T1000 (cell line): ENCODE measurements at places on chromosomes 2 and 18.

GRCh38 chr2:16325016-16325975, 340.3 kb downstream of the CYRIA start:
- no peak for DNase-seq

- DNase-seq: no peak
Measured at GRCh38 chr2:163121483-163121882, 282.9 kb upstream of the KCNH7 start.

DNA sequence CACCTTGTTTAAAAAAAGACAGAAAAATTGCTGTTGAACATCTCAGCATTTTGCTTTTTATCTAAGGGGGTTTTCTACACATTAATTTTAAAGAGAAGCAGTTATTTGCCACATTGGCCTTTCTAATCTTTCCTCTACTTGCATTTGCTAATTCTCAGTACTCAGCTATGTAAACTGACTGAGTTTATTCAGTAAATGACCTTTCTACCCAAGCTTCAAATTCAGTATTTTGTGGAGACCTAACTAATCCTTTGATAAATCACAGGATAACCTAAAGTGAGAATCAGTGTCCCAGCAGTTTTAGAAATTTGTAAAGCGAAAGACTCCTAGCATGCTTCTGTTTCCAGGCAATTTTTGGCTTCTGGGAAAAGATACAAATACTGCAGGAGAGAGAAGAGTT, 288.4 kb downstream of the ASXL3 start:
- no peak for DNase-seq

- DNase-seq: no peak
Measured at GRCh38 chr2:191567206-191567605, 110.7 kb upstream of the NABP1 start.

GRCh38 chr2:42921721-42922120, 129.3 kb upstream of the HAAO start:
- no peak for DNase-seq

DNA sequence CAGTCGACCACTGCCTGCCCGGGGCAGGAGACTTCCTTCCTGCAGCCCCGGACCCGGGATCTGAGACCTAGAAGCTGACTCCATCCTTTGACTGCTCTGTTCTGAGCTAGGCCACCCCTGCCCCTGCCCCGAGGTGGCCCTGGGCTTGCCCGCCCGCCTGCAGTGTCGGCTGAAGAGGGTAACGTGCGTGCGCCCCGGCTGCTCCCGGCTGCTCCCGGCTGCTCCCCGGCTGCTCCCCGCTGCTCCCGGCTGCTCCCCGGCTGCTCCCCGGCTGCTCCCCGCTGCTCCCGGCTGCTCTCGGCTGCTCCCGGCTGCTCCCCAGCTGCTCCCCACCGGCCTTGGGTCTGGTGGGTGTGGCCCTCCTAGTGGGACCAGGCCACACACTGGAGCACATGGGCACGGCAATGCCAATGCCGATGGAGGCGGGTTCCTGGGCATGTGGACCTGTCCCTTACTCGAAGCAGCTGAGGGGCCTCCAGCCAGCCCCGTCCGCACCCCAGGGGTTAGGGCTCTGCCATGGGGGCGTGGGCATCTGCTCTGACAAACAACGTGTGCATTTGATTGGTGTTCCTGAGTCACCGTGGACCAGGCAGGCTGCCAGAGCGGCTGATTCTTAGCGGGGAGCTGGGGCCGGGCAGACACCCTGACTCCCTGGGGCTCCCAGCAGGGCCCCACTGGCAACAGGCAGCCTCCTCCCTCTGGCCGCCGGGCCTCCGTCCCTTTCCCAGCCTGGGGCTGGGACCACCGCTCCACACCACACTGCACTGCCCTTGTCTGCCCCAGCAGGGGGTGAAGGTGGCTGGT, 2.0 kb upstream of the GAL3ST2 start:
- DNase-seq: peak; percentile 75

- DNase-seq: no peak
Measured at GRCh38 chr2:154447727-154448418, 250.6 kb upstream of the KCNJ3 start.

- no peak for DNase-seq
Measured at GRCh38 chr2:1606046-1606400, 138.3 kb downstream of the PXDN start.

GRCh38 chr18:80068571-80069272, 34.5 kb downstream of the RBFA start:
- no peak for DNase-seq

GRCh38 chr18:10559553-10560451, 34.0 kb downstream of the NAPG start:
- no peak for DNase-seq

DNA sequence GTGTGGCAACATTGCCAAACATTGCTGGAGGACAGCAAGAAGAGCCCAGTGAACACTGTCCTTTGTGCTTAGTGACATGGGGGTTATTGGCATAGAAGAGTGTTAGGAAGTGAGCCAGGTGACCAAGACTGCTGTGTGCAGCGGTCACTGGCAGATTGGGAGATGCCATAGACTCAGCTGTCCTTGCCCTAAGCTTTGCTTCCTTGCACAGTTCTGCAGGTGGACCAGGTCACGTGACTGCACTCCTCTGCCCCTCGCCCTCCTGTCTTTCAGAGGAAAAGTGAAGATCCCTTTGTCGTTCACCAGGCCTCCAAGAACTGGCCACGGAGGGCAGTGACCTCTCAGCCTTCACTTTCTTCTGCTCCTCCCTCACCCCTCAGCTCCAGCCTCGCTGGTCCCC, 215.6 kb upstream of the SMIM21 start:
- DNase-seq: no peak

DNA sequence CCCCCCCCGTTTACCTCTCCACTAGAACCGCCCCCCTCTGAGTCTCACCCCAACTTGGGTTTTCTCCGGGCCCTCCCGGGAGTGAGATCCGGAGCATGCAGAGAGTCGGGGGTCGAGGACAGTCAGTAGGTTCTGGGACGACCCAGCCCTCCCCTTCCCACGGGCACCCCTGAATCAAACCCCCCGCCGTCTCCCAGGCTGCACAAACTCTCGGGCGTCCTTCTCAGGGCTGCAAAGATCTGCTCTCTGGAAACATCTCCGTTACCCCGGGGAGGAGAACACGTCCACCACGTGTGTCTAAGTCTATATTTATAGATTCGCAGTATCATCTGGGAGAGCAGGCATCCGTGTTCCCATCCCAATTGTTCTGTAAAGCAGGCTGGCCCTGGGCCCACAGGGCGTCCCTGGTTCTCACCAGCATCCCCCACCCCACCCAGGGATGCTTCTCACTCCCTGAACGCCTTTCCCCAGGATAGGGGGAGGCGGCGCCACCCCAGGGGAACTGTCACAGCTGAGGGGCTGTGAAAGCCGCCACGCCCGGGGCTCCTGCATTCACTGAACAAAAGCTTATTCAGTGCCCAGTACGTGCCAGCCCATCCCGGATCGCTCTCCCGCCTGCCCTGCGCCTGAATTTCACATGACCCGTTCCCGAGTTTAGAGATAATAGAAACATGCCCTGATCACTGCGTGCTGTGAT, 765 bp upstream of the DIPK1C start:
- no peak for DNase-seq

DNA sequence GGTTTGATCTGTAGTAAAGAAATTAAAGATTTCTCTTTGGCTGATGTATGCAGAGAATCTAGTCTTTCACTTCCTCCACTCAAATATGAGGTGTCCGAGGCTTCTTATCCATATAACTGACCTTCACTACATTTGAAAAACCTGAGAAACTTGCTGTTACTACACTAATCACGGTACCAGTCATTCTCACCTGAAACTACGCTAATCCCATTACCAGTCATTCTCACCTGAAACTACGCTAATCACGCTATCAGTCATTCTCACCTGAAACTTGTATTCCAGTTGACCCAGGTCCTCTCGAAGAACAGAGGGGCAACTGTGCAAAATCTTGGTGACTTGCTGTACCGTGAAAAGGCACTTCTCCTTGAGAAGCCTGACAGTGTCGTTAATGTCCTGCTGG, 5.1 kb downstream of the MTERF4 start:
- DNase-seq: no peak

- DNase-seq: no peak
Measured at GRCh38 chr2:216740557-216741222, 45.3 kb upstream of the IGFBP5 start.

GRCh38 chr2:40352041-40352702, 99.7 kb downstream of the SLC8A1 start:
- DNase-seq: no peak

- no peak for DNase-seq
Measured at GRCh38 chr2:147348931-147349555, 495.8 kb upstream of the ACVR2A start.

- DNase-seq: no peak
Measured at GRCh38 chr2:239826376-239826775, 198.8 kb downstream of the NDUFA10 start.

DNA sequence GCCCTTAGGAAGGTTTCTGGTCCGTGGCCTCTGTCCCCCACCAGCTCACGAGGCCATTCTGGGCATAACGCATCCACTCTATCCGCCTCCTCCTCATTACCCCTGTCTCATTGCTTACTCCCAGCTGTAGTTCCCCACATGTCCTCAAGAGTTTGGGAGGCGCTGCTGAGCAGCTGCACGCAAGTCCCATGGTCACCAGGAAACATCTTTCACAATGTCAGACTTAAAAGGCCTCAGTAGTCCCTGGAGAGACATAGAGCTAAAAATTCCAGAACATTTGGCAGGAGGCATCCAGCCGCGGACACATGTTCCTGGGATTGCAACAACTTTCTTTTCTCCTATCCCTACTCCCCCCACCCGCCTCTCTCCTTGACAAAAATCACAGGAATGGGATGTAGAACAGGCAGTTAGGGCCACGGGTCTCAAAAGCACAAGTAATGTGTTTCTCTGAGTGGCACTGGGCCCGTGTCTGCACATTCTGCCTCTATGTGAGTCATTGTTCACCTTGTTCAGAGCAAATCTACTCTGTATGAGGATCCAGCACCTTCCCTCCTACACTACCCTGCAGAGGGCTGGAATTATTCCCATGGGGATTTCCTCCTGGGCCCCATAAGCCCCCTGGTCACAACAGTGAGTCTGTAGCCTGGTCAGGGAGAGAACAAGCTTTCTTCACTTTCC, 8.1 kb downstream of the LBH start:
- no peak for DNase-seq

- no peak for DNase-seq
Measured at GRCh38 chr2:8582191-8582590, 99.7 kb upstream of the ID2 start.

DNA sequence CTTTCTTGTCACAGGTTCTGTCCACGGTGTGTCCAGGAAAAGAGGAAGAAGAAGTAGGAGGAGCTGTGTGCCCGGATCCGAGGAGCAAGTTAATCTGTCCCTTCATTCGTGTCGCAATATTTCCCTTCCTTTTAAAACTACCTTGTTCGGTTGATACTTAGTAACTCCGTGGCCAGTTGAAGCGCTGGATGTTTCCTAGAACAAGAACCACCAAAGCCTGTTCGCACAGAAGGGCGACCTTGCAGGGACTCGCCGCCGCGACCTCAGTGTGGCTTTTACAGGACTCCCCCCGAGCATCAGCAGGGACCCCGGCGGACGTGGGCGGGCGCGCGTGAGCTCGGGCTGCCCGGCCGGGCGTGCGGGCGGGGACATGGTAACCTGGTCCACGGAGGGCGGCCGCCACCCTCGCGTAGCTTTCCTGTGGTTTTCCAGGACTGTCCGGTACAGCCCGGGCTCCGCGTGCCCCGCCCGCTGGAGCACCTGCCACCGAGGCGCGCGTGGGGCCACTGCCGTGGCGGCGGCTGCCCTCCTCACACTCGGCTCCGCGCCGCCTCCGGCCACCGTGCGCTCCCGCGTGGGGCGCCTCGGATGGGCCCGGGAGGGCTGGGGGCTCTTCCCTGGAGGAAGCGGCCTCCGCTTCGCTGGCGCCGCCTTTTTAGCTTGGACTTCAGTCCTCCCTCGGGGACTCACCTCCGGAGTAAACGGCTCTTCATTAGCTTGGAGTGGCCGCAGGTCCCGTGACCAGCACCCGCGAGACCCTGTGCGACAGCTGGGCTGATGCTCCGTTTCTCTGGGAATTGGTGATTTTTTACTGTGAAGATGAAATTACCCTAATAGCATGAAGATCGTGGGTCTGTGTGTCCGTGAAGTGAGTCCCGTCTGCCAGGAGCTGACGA, 9.2 kb upstream of the D2HGDH start:
- DNase-seq: no peak

DNA sequence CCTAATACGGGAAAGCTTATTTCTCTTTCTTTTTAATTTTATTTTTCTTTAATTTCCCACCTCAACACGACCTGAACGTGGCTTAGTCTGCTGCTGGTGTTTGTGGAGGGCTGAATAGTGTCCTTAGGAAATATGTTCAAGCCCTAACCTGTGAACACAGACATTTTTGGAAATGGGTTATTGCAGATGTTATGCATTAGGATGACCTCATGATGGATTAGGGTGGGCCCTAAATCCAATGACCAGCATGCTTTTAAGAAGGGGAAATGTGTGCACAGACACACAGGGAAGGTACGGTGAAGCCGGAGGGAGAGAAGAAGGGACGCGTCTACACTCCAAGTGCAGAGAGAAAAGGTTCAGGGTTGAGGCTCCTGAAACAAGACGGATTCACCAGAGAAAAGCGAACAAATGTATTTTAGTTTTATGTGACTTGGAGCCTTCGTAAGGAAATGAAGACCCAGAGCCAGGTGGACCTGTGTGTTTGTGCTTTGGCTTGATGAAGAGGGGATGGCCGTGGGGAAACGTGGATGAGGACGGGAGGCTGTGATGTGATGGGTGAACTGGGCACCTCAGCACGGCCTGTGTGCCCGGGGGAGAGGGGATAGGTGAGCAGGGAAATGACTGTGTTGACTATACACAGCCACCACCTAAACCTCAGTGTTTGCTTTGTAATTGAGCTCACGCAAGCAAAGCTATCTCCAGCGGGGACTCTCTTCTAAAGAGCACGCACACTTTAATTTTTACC, 37.5 kb downstream of the RTP5 start:
- no peak for DNase-seq

- DNase-seq: peak; percentile 32
Measured at GRCh38 chr18:48922801-48923730, 27.7 kb downstream of the SMAD7 start.

DNA sequence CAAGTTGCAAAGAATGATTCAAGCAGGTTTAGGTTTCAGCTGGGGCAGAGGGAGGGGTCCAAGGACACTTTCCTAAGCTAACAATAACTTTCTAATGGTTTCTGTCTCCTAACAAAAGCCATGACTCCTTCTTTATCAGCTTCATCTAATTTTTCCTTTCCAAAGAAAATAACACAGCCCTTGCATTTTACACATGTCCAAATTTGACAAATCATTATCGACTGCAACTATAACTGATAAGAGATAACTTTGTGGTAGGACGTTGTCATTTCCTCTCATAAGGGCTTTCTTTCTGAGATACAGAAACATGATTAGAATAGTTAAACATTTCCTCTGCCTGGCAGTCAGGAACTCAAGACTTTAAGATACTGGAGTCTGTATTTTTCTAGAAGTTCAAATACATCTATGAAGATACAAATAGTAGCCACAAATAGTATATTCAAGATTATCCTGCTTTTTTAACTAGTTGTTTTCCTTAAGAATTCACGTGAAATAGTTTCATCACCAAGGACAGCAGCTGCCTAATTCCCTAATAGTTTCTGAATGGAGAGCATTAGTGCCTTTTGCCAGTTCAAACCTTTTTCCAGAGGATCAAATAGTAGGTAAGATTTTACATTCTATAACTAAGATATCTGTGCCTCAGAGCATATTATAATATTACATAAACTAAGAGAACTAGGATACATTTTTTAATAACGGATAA, 263.2 kb downstream of the EXOC6B start:
- no peak for DNase-seq

GRCh38 chr2:68912732-68913131, 40.0 kb downstream of the GKN2 start:
- no peak for DNase-seq
